ENCODE measurements at places on chromosomes 2 and 18.

- DNase-seq: no peak
Measured at GRCh38 chr2:41066168-41066567, 614.3 kb upstream of the SLC8A1 start.

DNA sequence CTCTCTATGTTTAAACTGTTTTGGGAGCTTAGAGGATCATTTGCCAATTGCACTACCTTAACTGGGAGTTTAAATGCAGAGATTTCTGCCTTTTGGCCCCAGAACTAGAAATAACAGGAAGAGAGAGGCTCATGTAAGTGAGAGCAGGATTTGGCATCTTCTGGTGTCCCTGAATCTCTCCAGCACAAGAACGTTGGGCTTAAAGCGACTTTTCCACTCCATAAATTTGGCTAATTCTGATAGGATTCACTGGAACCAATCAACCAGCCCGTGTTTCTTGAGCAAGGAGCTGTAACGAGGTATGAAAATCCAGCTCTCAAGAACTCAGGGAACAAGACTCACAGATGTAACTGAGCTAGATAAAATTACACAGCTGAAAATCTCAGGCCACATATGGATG lies 181.0 kb downstream of the C1D start:
- DNase-seq: no peak

DNA sequence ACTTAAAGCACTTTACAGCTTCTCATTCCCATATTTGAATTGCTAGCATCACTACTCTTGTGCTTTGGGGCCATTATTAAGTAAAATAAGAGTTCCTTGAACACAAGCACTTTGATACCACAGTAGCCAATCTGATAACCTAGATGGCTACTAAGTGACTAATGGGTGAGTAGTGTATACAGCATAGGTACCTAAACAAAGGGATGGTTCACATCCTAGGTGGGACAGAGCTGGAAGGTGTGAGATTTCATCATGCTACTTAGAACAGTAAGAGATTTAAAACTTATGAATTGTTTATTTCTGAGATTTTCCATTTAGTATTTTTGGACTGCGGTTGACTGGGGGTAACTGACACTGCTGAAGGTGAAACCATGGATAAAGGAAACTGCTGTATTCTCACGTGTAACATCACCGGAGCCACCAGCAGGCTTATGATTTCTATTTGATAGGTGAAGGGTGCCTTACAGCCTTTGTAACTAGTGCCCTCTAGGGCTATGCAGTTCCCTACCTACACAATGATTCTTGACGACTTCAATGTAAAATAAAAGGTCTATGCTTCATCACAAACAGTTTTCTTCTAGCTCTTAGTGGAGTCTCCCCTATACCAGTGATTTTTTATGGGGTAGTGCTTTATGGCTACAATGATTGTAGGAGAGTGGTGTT lies 22.1 kb upstream of the CRIM1 start:
- DNase-seq: no peak

DNA sequence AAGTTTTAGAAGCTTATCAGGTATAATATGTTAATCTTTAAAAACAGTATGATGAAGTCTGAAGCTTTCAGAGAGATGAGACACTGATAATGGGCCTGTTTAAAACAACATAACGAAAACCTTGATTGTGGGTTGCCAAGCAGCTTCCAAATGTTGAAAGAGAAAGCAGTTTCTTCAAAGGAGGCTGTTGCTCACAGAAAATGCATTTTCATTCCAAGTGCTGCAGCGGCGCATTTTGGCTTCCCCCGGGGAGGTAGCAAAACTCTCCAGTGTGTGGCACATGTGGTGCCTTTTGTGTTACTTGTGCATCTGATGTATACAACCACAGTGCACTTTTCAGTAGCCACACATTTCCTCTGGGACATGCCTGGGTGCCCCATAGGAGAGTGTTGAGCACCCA lies 66.1 kb downstream of the TMEFF2 start:
- DNase-seq: no peak

DNA sequence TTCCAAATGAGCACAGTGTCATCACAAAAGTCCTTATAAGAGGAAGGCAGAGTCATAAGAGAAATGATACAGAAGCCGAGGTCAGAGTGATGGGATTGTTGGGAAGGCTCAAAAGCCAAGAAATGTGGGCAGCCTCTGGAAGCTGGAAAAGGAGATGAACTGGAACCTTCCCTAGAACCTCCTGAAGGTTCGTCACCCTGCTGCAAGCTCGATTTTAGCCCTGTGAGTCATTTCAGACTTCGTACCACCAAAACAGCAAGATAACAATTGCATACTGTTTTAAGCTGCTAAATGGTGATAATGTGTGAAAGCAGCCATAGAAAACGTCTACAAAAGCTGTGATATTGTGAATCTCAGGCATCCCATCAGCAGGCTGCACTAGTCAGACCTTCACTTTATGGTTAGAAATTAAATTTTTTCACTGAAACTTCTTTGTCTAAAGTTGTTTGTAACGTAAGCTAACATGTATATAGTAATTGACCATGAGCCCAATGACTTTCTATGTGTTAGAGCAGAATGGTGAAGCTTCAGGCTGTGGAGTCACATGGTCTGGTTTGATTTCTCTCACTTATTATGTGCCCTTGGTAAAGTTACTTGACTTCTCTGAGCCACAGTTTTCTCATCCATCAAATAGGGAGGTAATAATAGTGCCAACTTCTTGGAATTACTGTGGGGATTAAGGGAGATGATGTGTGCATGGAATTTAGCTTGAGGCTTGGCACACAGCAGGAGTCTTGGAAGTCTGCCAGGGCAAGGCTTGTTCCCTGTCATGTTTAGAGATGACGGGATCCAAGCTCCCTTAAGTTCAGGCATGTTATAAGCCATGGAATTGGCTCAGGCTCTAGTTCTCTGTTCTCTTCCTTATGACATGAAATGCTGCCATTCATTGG lies 132.0 kb upstream of the CCDC195 start:
- peak; percentile 87 for DNase-seq

GRCh38 chr2:160510617-160511016 lies 17.0 kb upstream of the RBMS1 start:
- DNase-seq: no peak

DNA sequence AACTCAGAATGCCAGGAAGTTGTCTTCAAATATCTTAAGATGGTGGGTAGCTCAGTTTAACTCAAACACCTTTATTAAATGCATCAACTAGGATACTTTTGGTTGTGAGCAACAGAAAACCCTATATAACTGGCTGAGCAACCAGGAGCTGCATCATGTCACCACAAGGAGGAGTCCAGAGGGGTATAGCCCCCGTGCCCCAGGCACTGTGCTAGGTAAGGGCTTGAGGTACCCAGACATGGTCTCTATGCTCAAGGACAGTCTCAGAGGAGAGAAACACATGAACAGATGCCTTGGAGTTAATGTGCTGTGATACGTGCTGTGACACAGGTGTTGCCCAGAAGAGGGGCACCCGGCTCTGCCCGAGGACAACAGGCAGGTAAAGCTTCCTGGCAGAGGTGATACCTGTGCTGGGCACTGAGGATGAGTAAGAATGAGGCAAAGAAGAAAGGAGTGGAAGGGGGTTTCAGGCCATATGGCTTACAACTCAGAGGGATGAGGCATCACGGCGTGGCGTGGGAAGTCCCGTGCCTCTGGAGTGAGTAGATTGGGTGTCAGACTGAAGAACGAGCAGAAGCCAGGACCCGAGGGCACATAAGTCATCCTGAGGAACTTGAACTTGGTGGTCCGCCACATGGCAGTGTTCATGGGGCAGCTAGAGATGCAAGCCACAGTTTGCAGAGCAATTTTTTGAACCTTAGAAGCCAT lies 32.0 kb upstream of the CAB39 start:
- no peak for DNase-seq

- no peak for DNase-seq
Measured at GRCh38 chr2:176099159-176099727, 352 bp upstream of the HOXD12 start.

DNA sequence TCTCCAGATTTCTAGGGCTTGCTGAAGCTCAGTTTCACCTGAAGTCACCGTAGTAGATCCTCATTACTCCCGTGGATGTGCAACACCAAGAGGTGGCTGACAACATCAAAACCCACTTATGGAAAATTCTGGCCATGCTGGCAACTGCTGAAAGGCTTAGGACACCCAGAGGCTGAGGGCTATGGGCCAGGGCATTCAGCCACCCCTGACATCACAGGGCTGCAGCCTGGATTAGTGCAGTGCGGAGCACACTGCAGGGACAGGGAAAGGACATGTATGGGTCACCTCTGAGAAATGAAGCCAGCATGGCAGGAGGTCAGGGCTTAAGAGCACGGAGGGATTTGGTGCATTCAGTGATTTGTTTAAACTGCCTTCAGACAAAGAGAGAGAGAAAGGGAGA lies 300.6 kb downstream of the TDRD15 start:
- no peak for DNase-seq

GRCh38 chr2:116696903-116697302 lies 1117.6 kb upstream of the DDX18 start:
- no peak for DNase-seq

- no peak for DNase-seq
Measured at GRCh38 chr2:152577579-152577978, 139.7 kb downstream of the PRPF40A start.

DNA sequence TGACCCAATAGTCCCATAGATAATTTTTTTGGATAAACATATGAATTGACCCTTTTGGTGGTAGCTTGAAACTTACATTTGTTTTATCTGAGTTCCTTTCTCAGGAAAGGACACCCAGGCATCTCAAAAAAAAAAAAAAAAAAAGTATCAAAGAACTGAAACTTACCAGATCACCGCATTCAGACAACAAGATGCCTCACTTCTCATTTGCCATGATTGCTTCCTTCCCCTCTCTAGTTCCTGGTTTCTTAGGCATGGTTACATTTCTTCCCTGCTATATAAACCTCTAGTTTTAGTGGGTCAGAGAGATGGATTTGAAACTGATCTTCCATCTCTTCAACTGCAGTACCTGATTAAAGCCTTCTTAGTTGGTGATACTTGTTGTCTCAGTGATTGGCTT lies 240.1 kb downstream of the ACKR3 start:
- no peak for DNase-seq

DNA sequence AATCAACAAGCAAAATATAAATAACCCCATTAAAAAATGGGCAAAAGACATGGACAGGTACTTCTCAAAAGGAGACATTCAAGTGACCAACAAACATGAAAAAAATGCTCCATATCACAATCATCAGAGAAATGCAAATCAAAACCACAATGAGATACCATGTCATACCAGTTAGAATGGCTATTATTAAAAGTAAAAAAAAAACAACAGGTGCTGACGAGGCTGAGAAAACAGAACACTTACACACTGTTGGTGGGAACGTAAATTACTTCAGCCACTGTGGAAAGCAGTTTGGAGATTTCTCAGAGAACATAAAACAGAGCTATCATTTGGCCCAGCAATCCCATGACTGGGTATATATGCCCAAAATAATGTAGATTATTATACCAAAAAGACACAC lies 69.1 kb downstream of the CWC22 start:
- no peak for DNase-seq

DNA sequence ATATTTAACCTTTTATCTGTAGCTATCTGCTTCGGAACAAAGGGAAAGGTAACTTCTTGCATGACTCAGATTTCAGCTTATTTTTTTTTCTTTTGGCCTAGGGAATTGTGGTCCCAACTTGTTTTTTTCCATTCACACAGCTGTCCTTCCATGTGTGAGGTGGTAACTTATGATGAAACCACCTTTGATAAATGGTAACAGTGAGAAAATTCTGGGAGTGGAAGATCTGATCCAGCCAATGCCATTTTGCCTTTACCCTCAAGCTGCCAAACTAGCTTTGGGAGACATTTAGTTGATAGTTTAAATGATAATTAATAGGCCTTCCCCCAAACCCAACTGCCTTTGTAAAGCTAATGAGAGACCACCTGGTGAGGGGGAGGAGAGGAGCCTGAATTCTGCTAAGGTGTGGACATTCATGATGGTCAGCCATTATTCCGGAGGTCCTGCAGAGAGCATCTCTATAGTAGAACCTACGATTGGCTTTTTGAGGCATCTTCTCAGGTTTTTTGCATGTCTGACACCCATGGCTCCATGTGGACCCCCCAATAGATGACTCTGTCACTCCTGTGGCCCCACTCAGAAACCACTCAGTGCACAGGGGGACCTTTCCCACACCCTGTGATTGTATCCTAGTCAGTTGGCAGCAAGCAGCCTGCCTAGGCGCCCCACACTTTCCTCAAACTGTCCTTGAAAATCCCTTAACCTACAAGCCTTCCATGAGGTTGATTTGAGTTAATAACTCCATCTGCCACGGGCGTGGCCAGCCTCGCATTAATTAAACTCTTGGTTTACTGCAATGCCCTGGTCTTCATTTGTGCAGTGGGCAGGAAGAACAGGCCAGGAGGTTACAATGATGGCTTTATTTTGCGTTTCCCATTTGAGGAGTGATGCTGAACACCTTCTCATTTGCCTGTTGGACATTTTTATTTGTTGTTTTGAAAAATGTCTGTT lies 263.5 kb upstream of the PXDN start:
- no peak for DNase-seq

DNA sequence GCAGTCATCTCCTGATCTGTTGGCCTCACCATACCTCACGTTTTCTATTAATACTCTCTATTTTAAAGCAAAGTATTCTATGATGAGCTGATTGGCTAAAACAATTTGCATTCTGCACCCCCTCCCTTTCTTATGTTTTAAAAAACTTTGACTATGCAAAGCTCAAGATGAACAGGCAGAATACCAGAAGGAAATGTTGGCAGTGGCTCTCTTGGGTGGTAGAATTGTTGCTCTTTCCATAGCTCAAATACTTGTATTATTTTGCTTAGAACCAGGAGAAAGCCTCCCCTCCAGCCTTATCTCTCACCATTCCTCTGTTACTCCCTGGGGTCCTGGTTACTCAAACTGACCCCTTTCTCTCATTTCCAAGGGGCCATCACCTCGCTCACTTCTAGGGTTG lies 14.4 kb downstream of the GPR45 start:
- no peak for DNase-seq

GRCh38 chr2:52342458-52342857 lies 1310.5 kb upstream of the NRXN1 start:
- no peak for DNase-seq

DNA sequence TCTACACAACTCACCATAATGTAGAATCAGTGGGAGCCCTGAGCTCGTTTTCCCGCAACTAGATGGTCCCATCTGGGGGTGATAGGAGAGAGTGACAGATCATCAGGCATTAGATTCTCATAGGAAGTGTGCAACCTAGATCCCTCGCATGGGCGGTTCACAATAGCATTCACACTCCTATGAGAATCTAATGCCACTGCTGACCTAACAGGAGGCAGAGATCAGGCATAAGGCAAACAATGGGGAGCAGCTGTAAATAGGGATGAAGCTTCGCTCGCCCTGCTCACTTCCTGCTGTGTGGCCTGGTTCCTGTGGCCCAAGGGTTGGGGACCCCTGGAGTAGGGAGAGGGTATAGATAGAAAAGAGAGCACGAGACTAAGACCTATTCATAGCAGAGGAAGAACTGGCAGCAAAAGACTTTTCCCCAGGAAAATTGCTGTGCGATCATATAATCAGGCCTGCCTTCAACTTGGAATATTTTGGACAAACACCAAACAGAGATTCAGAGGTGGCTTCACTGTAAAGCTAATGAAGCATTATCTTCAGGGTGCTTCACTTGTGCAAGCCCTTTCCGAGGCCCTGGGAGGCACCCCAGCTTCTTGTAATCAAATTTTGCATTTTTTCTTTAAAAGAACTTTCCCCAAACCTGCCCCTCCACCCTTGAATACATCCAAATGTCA lies 29.0 kb upstream of the ATL2 start:
- no peak for DNase-seq

All from NCI-H345 (cell line).